ENCODE measurements at places on chromosomes 12 and 14.

DNA sequence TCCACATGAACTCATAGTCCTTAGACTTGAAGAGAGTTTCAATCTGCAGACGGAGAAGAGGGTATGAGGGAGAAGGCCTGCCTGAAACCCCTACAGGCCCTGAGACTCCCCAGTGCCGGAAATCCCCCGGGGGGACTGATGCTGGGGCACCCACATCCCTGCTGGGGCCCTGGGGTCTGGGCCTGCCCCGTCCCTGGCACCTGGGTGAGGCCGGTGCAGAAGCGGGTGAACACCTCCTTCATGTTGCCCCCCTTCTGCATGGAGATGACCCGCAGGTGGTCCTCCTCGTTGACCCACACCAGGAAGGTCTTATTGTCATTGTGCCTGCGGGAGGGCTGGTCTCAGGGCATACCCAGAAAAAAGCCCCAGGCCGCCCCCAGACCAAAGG, 2.4 kb downstream of the CKB start:
- no peak for DNase-seq

- DNase-seq: no peak
These were observed 320.1 kb downstream of the DAD1 start for GRCh38 chr14:22268875-22269274.

GRCh38 chr12:19799216-19799615, 359.9 kb downstream of the AEBP2 start:
- no peak for DNase-seq

GRCh38 chr14:21476523-21476924, 235 bp downstream of the RAB2B start:
- peak; percentile 61 for DNase-seq

- DNase-seq: no peak
These were observed 136.3 kb downstream of the FOXG1 start for GRCh38 chr14:28902930-28903329.

DNA sequence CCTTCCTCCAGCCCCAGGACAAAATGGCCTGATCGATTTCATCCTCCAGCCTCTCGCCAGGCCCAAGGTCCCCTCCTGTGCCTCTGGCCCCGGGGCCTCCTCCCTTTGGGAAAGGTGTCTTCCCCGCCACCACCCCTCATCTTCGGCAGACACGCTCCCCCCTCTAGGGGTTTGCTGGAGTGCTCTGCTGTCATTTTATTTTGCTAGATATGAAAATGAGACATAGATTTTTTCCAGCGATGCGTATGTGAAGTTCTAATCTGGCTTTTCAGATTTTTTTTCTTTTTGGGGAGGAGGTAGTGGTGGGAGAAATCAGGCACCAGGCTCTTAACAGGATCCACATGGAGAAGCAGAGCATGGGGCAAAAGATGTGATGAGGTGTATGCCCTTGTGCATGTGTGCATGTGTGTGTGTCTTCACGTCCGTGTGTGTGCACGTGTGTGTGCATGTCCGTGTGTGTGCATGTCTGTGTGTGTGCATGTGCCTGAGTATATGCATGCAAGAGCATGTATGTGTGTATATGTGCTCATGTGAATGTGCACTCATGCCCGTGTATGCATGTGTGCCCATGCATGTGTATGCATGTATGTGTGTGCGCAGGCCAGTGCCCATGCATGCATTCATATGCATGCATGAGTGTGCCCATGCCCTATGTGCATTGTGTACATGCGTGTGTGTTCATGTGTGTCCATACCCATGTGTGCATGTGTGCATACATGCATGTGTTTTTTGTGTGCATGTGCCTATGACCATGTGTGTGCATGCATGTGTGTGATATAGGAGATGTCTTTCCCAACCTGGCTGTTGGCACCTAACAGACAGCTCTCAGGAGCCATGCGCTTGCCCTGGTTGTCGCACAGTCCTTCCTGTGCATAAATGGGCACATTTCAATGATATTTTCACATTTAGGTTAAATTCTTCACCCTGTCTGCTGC, 203.0 kb downstream of the RBM19 start:
- no peak for DNase-seq

DNA sequence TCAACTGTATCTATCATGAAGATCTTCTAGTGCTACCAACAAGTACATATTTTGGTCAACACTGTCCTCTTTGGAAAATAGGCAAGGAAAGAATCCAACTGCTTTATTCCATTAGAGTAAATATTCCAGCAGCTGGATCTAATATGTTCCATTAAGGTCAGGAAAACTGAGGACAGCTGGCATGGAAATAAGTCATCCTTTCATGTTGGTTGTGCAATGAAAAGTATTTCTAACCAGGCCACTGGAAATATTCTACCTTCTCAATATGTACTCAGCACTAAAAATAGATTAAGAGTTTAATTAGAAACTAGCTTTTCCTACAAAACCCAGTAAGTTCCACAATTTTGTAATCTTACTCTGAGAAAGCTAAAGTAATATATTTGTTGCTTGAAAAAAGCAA, 19.6 kb downstream of the HIGD1C start:
- no peak for DNase-seq

GRCh38 chr14:39265806-39266524, 32.2 kb downstream of the MIA2 start:
- peak; percentile 7 for DNase-seq

DNA sequence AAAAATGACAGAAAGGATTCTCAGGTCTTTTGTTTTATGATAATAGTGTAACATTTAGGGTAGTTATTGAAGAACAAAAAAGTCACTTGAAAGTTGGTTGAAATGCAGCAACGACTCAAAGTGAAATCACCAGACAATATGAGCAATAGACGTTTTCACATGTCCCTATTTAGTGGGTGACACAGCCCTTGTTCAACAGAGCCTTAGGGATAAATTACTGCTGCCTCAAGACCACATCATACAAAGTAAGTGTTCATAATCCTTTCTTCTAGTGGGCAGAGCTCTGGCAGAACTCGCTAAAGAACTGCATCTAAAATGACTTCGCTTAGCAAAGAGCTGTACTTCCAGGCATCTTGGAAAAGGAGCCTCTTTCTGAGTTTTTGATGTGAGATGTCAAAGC, 128.5 kb upstream of the LMNTD1 start:
- no peak for DNase-seq
